MV-4-11 (cell line): ENCODE measurements at places on chromosomes 7 and 10.

- no peak for DNase-seq
Observed at GRCh38 chr7:87148332-87148955, 3.8 kb upstream of the DMTF1 start.

DNA sequence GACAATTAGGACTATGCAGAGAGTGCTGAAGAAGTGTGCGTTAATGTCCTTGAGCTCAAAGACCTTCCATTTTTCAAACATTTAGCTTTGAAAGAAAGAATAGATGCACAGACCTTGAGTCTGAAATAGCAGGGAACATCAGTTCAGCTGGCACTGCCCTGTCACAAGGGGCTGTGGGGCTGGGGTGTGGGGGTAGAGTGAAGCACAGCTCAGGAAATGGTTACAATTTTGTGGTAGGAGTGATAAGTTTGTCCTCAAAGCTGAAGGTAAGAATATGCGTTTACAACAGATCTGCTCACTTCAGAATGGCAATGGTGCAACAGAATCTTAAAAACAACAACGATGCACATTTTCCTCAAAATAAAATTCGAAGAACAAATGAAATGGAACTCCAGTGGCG lies 33.6 kb downstream of the SMKR1 start:
- DNase-seq: no peak

- no peak for DNase-seq
Observed at GRCh38 chr7:123995617-123996326, 37.1 kb downstream of the TMEM229A start.

DNA sequence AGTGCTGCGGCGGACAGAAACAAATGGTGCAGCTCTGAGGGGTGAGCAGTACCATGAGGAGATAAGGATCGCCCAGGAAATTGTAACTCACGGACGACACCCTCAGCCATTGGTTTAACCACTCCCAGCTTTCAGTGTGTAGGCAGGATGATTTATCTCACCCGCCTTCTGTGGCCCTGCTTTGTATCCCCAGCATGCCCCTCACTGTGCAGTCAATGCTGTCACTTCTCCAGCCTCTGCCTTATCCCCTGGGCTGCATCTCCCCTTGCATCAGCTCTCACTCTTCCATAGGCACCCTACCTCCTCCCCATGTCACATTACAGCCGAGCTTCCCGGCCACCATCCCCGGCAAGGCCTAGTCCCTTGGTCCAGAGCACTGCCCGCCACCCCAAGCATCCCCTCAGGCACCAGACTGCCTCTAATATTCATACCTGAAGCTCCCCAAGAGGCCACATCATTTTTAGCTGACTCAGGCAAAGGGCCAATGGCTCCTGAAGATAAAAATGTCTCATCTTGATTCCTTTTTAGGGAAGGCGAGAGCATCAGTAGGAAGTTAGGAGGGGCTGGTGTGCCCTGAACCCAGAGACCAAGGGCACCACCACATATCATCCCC lies 77.1 kb downstream of the CARD11 start:
- DNase-seq: no peak
